A549 treated with ZK216348 at 1 μM for 4 hours (cell line): ENCODE measurements at places on chromosomes 3 and 15. TPM values are rescaled to one million over a fixed set of nuclear protein-coding genes. Genes with fewer than 3 reads are reported as not detected.

ZKSCAN7 gene
- total RNA-seq: not detected in 5 replicates

MB21D2 gene
- 3.3 to 5.2 TPM (median 5.0 TPM) in 5 replicates for total RNA-seq

TMIE gene
- 0.09 to 0.11 TPM in 2 of 5 replicates, not detected in the others for total RNA-seq

IL5RA gene
- not detected in 5 replicates for total RNA-seq

IL16 gene
- total RNA-seq: 0.24 TPM in 1 of 5 replicates, not detected in the others

ISLR gene
- total RNA-seq: 0.24 to 0.41 TPM (median 0.33 TPM) in 4 of 5 replicates, not detected in the other

TYRO3 gene
- total RNA-seq: 13.0 to 15.5 TPM (median 14.3 TPM) in 5 replicates

KBTBD12 gene
- total RNA-seq: not detected in 5 replicates

GOLGA6D gene
- 0.07 TPM in 1 of 5 replicates, not detected in the others for total RNA-seq

TTLL3 gene
- 5.3 to 8.0 TPM (median 6.6 TPM) in 5 replicates for total RNA-seq

MOBP gene
- total RNA-seq: 0.15 to 0.36 TPM in 2 of 5 replicates, not detected in the others

CNBP gene
- total RNA-seq: 302 to 375 TPM (median 343 TPM) in 5 replicates

CYP11A1 gene
- not detected in 5 replicates for total RNA-seq

SAMMSON gene
- total RNA-seq: not detected in 5 replicates

PP2D1 gene
- not detected in 5 replicates for total RNA-seq

CAMKV gene
- total RNA-seq: 0.26 to 0.77 TPM (median 0.45 TPM) in 5 replicates

CORO2B gene
- total RNA-seq: 2.4 to 3.9 TPM (median 3.1 TPM) in 5 replicates

ARID3B gene
- 3.2 to 4.5 TPM (median 3.8 TPM) in 5 replicates for total RNA-seq

PAK6 gene
- total RNA-seq: 0.09 to 0.38 TPM (median 0.29 TPM) in 5 replicates

LEKR1 gene
- total RNA-seq: 0.29 to 1.0 TPM (median 0.56 TPM) in 5 replicates

REC114 gene
- total RNA-seq: not detected in 5 replicates

RETNLB gene
- total RNA-seq: not detected in 5 replicates

CHRFAM7A gene
- total RNA-seq: 4.7 to 7.8 TPM (median 6.7 TPM) in 5 replicates

TMC3 gene
- total RNA-seq: not detected in 5 replicates

CYP8B1 gene
- total RNA-seq: not detected in 5 replicates

GOLGA8M gene
- total RNA-seq: not detected in 5 replicates

RGMA gene
- 0.21 to 0.42 TPM (median 0.26 TPM) in 5 replicates for total RNA-seq

MCCC1 gene
- total RNA-seq: 6.7 to 11.5 TPM (median 8.0 TPM) in 5 replicates

CHDH gene
- 1.4 to 3.0 TPM (median 2.3 TPM) in 5 replicates for total RNA-seq

GOLGA6A gene
- total RNA-seq: 0.06 TPM in 1 of 5 replicates, not detected in the others

UACA gene
- 33.8 to 50.1 TPM (median 48.1 TPM) in 5 replicates for total RNA-seq

ANKRD34C gene
- not detected in 5 replicates for total RNA-seq

SEMA6D gene
- not detected in 5 replicates for total RNA-seq

ADIPOQ gene
- not detected in 5 replicates for total RNA-seq

P2RY12 gene
- total RNA-seq: not detected in 5 replicates

ZNF385D gene
- not detected in 5 replicates for total RNA-seq

ZSCAN29 gene
- 7.1 to 12.5 TPM (median 9.3 TPM) in 5 replicates for total RNA-seq
